ENCODE measurements at places on chromosomes 11 and 22. TPM values are rescaled to one million over a fixed set of nuclear protein-coding genes. Genes with fewer than 3 reads are reported as not detected.

Gene GNAZ
- total RNA-seq = 22.3 TPM

Gene SLC5A1
- total RNA-seq = not detected

Gene TREH
- 0.86 TPM for total RNA-seq

Gene LUZP2
- not detected for total RNA-seq

Gene SLC43A1
- 40.0 TPM for total RNA-seq

Gene APOL5
- not detected for total RNA-seq

Gene GRAP2
- total RNA-seq = not detected

Gene CCDC87
- total RNA-seq = 0.42 TPM

Gene CRYBA4
- not detected for total RNA-seq

Gene BATF2
- 3.9 TPM for total RNA-seq

Gene TMEM191B
- 1.4 TPM for total RNA-seq

Gene CATSPER1
- not detected for total RNA-seq

Gene MCAT
- total RNA-seq = 16.7 TPM

Gene POU2AF2
- total RNA-seq = not detected

Gene TAF6L
- 13.4 TPM for total RNA-seq

Gene DDIAS
- 23.5 TPM for total RNA-seq

Gene AMOTL1
- 0.20 TPM for total RNA-seq

Gene SPI1
- total RNA-seq = not detected

Gene MOV10L1
- total RNA-seq = not detected

Gene MMP27
- not detected for total RNA-seq

Gene POU2F3
- total RNA-seq = not detected

Gene ZP1
- total RNA-seq = not detected

Gene LINC01488
- 0.14 TPM for total RNA-seq

Gene ENTHD1
- total RNA-seq = not detected

Gene PIH1D2
- 2.8 TPM for total RNA-seq

Gene FGF4
- total RNA-seq = not detected

Gene ST14
- 1.4 TPM for total RNA-seq

Gene OR2AT4
- total RNA-seq = not detected

All from HepG2 (cell line).